Urinary bladder (tissue), 4 donors: ENCODE measurements at places on chromosomes 5 and 9.

DNA sequence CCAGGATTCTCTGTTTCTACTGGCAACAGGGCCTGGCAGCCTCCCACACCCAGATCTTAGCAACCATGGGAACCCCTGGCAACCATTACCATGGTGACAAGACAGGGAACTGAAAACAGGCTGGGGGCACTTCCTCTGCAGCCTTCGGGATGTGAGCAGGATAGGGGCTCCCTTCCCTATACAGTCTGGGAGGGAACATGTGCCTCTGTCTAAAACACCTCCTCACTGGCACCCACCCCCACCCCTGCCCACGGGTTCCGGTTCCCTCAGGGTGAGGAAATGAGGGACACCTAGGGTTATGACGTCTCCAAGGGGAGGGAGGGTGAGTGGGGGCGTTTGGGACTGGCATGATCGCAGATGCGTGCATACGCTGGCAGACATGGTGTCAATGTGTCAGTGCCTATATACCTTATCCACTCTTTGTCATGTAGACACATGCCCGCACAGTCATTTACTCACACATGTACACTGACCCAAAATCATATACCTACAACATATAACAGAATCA, 3.0 kb upstream of the DNAJB5 start:
- no peak for DNase-seq

GRCh38 chr9:106387965-106388364, 475.0 kb upstream of the ZNF462 start:
- no peak for DNase-seq

DNA sequence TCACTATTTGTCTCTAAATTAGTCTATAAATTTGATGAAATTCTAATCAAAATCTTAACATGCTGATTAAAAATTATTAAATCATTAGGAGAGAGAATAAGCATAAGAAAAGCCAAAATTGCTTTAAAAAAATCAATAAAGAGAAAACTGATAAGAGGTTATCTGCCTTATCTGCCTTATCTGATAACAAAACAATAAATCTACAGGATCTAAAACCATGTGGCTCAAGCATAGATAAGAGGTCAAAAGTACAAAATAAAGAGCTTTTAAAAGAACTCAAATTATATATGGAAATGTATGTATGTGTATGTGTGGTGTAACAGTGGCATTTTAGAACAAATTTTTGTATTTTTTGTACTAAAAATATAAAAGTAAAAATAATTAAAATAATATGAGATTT, 18.6 kb downstream of the TRIM14 start:
- DNase-seq, result no peak

DNA sequence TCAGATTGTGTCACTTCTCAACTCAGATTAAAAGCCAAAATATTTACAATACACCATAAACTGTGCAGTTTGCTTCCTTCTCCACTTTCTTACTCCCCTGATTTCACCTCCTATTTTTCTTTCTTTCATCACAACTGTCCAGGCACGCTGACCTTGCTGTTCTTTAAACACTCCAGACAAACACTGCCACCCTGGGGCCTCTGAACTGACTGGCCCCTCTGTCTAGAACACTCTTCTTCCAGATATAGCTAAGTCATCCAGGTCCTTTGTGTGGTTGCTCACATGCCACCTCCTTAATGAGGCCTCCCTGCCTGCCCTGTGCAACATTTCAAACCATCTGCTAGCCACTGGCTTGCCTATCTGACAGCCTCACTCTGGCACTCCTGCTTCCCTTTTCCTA, 46.6 kb downstream of the ATG10 start:
- DNase-seq, result no peak

DNA sequence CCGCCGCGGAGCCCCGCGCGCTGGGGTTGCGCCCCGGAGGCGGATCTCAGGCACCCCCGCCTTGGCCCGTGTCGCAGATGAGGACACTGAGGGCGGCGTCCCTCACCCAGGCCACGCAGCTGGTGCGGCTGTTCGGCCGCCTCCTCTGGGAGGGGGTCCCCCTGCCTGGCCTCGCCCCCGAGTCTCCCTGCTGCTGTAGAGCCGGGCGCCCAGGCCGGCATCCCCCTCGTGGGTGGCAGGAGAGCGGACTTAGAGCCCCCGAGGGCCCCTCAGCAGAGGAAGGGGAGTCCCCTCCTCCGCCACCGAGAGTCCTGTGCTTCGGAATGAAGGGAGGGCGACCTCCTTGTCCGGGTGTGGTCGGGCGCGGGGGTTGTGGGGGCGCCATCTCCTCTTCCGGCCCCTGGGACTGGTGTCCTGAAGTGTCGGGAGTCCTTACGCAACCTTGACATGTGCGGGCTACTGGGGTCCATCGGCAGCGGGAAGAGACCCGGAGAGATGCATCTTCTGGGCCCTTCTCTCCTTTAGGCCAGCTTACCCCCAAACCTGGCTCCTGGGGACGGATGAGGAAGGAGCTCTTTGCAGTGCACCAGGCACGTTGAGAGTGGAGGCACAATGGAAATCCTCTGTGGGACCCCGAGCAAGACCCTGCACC, 11.7 kb upstream of the EXOSC2 start:
- no peak for DNase-seq

- DNase-seq, result no peak
Observed at GRCh38 chr5:155906046-155906445, 420.9 kb upstream of the SGCD start.

DNA sequence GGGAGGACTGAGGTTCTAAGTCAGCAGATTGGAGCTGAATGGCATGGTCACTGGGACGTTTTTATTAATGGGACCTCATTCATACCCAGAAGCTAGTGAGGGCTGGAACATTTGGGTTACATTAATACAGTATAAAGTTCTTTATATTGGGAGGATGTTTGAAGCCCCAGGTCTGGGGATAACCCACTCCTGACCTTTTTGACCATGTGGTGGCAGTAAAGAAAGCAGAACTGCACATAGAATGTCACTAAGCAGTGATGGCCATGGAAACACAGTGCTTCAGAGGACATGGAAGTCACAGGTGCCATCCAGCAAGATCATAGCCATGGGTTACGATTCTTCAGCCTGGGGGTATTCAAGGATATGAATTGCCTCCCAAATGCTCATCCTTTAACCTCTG, 176.0 kb downstream of the ATP10B start:
- no peak for DNase-seq

DNA sequence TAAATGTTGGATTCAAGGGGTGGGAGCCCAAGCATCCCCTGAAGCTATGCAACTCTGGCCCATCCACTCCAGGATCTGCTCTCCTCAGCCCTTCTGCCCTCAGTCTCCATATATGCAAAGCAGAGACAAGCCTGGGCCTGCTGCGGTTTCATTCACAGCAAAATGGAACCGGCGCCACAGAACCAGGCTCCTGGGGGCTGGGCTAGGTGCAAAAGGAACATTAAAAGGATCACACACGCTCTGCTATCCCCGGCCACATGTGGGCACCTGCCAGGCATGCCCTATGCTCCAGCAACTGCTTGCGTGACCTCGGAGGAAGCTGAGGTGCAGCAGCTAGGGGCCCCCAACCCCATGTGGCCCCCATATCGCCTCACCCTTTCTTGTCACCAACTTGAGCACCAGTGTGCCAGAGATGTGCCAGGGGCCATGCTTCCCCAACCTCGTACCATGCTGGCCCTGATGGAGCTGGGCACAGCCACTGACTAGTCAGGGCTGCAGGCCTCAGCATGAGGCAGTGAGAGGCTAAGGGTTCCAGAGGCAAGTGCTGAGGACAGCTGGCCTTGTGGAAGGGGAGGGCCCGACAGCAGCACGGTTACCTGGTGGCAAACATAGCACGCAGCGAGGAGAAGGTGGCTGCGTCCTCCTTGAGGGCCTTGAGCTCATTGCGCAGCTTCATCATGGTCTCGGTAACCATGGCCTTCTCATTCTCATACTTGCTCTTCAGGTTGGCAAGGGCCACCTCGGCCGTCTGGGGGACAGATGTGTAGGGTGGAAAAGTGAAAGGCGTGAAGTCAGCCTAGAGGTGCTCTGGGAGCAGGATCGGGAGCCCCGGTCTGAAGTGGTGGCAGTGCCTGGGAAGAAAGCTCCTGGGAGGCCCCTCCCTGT, 47.2 kb downstream of the BICD2 start:
- no peak for DNase-seq

GRCh38 chr9:29144476-29144875, 1571.2 kb upstream of the C9orf72 start:
- no peak for DNase-seq

- no peak for DNase-seq
Observed at GRCh38 chr5:172630986-172631385, 10.1 kb upstream of the NEURL1B start.

GRCh38 chr5:34655354-34655991, 655 bp upstream of the RAI14 start:
- no peak for DNase-seq

DNA sequence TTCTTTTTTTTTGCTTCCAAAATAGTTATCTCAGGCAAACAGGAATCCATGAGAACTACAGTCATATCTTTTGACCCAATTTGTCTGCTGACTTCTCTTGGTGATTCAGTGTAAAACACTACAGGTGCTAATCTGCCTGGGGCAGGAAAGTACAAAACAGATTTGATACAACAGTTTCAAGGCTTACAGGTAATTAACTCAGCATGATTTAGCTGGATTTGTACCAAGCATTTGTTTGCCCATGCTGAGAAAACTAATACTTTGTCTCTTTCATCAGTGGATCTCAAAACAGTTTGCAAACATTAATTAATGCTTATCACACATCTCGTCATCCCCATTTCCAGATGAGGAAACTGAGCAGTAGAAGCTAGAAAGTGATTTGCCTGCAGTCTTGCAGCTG, 312.5 kb upstream of the SEMA6A start:
- no peak for DNase-seq

- DNase-seq, result no peak
Observed at GRCh38 chr5:154309805-154310204, 119.3 kb downstream of the GALNT10 start.

- DNase-seq, result no peak
Observed at GRCh38 chr9:122133263-122133983, 26.2 kb downstream of the NDUFA8 start.

- DNase-seq, result no peak
Observed at GRCh38 chr5:56734091-56734694, 81.2 kb upstream of the MAP3K1 start.

DNA sequence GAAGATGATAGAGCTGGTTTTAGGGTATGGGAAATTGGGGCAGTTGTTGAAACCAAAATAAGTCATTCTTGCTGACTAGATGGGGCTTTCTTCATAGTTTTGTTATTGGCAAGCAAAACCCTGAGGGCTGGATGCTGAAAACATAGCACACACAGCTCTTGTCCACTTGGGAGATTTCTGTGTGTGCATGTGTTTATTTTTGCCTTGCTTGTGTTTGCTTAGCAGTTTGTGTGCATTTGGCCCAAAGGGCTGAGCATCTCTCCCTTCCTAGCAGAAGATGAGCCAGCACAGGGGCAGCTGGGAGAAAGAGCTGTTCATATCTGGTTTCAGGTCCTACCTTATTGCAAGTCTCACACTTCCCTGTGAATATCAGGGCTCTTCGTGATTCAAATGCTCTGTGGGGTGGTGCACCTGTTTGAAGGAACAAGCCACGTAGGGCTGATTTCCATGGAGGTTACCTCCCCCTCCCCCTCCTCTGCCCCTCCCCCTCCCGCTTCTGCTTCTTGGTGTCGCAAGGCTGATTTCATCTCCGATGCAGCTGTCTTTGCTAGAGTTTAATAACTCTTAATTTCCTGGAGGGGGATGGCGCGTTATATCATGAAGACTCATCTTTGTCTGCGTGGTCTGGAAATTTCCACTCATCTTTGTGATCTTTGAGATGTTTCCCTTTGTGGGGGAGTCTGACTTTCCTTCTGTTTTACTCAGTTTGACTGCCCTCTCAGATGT, 296.5 kb downstream of the ARHGAP26 start:
- DNase-seq, result no peak

GRCh38 chr5:176851871-176852658, 41.7 kb downstream of the UNC5A start:
- no peak for DNase-seq

DNA sequence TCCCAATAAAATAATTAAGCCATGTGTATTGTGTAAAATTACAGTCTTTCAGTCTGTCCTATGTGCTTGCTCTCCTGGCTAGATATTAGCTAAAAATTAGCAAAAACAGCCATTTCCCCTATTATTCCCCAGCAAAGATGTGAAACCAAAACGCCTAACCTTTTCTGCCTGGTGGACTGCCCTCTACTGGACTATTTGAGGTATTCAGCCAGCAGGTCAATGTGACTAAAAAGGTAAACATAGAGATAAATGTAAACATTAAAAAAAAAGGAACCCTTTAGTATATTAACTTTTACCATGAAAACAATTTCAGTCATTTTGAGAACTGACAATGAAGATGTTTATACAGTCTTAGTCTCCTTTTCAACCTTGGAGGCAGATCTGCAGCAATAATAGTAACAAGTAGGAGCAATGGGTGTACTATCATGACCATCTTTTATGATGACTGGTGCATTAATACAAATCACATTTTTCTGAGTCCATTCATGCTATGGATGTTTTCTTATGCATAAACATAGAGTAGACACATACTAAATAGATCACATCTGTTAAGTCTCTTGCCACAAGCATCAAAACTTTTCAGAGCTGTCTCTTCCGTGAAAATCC, 10.1 kb downstream of the ATG12 start:
- no peak for DNase-seq

DNA sequence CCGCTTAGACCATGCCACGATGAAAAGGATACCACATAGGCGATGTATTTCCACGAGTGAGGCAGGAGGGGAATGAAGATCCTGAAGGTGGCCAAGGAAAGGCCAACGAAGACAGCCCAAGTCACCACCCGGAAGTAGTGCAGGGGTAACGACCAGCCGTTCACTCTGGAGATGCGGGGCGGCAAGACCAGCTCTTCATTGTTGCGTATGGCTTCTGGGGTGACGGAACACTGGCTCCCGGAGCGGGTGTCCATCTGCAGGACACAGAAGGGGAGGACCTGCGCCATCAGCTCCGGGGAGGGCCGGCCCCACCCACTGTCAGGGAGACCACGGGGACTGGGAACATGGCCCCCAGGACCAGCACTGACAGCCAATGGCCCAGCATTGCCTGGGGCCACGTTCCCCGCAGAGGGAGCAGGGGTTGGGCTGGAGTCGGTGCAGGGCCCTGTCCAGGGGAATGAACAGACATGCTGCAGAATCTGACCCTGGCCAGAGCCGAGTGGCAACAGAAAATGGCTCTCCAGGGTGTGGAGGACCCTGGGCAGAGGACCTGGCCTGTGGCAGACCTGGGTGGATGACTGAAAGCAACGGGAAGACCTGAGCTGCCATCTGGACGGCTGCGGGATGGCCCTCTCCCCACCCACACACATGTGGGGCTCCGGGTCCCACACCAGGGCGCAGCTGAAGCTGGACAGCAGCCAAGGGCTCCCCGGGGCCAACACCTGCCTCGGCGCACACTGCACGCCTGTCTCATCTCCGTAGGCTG, 17.7 kb downstream of the ZDHHC11B start:
- DNase-seq, result no peak

DNA sequence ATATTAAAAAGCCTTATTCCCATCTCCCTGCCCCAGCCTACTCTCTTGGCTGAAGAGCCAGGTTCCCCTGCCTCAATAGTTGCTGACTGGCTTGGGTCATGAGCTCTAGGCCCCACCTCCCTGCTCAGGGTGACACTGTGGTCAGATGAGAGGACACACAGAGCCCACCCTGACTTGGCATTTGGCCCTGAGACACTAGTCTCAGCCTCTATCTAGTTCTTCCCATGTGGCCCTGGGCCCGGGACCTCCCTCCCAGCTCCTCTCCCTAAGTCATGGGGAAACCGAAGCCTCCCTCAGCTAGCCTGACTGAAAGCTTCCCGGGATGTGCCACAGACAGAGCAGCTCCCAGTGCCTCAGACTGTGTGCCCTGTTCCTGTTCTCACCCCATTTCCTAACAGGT, 5.8 kb upstream of the MYOZ3 start:
- DNase-seq, result no peak

GRCh38 chr5:61765471-61765870, 433.4 kb downstream of the ZSWIM6 start:
- DNase-seq, result no peak
